ENCODE measurements at places on chromosomes 16 and 17.

GRCh38 chr17:4221899-4222659, 41.7 kb downstream of the ANKFY1 start:
- no peak for DNase-seq

DNA sequence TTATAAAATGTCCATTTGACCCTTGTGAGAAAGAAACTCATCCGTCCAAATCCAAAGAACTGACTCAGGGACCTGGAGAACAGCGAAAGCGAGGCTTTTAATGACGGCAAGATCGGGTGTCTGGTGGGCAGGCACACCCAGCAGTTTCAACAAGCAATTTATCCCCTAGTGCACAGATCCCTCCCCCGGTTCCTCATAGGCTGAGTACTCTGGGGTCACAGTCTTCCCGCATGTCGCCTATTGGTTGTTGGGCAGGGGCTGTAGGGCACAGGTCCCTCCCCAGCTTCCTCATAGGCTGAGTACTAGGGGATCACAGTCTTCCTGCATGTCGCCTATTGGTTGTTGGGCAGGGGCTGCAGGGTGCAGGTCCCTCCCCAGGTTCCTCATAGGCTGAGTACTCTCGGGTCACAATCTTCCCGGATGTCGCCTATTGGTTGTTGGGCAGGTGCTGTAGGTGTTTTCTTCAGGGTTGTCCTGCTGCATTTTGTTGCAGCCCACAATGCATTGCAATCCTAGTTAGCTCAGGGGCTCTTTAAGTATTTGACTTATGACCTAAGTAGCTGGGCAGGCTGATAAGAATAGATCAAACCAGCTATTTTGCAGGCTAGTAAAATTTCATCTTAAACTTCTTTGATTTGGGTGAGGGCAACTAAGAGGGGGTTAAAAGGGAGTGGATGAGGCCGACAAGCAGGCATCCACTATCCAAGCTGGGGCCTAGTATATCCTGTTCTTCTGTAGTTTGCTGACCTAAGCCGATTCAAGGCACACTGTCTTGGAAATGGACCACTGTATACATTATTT, 3.6 kb upstream of the UTS2R start:
- no peak for DNase-seq

DNA sequence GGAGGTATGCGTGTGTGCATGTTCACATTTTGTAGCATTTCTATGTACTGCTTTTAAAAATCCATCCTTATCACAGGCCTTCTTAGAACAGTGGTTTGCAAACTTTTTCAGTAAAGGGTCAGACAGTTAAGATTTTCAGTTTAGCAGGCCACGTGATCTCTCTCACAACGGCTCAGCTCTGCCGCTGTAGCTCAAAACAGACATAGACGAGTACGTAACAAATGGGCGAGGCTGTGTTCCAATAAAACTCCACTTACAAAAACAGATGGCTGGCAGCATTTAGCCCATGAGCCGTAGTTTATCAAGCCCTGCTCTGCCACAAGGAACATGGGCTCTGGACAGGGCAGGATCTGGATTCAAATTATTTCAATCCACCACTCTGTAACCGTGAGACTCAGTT, 141.8 kb downstream of the XYLT1 start:
- DNase-seq: no peak

DNA sequence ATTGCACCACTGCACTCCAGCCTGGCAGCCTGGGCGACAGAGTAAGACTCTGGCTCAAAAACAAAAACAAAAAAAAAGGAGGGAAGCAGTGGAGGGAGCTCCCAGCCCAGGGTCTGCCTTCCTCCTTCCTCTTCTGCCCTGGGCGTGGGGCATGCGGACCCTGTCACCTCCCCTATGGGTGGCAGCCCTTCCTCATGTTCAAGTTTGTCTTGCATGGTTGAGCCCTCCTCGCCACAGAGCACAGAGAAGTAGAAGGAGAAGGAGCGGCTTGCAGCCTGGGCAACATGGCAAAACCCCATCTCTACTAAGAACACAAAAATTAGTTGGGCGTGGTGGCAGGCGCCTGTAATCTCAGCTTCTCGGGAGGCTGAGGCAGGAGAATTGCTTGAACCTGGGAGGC, 21.4 kb upstream of the TIMP2 start:
- DNase-seq: no peak

- no peak for DNase-seq
These were observed 7.4 kb upstream of the PPP1R9B start for GRCh38 chr17:50157891-50158290.

DNA sequence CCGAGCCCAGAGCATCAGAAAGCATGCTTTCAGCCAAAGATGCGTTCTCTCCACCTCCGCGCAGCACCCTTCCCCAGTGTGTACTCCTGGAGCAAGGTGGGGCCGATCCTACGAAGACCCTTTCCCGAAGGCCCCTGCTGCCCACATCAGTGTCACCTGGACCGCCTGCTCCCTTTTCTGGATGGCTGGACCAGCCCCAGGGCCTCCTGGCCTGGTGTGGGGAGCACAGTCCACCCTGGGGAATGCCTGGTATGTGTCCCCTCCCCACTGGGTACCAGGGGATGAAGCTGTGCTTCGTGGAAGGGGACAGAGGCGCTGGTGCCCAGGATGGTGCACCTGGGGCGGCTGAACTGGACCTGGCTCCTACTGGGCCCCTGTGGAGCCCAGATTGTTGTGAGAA, 173.8 kb downstream of the SEC14L1 start:
- no peak for DNase-seq

GRCh38 chr17:6100891-6101500, 30.8 kb downstream of the WSCD1 start:
- no peak for DNase-seq

DNA sequence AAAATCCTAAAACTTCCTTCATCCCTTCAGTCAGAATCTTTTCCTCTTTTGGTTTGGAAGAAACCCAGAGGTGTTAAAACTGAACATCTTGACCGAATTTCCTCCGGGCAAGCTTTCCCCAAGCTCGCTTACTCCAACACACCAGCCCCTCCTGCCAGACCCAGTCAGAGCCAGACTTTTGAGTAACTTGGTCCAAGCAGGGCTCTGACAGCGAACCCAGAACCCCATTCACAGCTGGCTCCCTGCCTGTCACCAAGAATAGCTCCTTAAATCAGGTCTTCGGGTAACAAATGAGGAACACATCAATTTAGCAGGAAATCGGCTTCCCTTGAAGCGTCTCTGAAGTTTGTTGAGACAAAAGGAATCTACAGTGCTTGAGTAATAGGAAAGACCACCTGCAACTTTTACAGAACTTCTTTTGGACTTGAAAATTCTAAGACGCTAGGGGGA, 27.3 kb downstream of the GAS7 start:
- DNase-seq: no peak

DNA sequence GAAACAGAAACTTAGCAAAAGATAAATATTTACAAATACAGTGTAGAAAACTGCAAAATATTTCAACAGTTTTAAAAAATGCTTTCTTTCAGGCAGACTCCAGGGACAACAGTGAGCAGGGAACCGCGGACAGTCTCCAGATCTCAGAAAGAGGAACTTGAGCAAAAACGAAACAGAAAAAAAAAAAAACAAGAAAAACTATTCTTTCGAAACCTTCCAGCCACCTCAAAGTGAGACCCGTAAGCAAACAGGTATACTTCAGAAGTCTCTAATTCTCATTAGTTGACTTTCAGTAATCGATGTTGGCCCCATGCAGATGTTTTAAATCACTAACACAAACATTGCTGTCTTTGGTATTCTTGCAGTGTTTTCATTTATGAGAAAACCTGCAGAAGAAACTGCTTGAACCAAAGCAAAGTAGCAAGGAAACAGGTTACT, 15.7 kb upstream of the CCL1 start:
- no peak for DNase-seq

GRCh38 chr17:17749921-17750320, 68.7 kb downstream of the RAI1 start:
- DNase-seq: no peak

DNA sequence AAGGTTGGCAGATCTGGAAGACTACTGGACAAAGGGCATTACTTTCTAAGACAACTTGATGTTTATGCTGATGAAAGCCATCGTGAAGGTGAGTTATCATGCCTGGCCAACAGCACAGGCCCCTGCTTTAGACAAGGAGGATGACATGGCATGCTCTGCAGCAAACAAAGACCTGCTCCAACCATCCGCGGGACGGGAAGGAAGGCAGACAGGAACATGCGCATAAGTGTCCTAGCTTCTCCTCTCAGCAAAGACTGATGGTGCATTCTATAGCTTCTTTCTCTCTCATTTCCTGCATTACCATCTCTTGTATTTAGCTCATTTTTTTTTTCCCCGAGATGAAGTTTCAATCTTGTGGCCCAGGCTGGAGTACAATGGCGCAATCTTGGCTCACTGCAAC, 5.4 kb downstream of the NPLOC4 start:
- DNase-seq: no peak

- DNase-seq: no peak
These were observed 17.7 kb downstream of the PSMD11 start for GRCh38 chr17:32461853-32462617.

DNA sequence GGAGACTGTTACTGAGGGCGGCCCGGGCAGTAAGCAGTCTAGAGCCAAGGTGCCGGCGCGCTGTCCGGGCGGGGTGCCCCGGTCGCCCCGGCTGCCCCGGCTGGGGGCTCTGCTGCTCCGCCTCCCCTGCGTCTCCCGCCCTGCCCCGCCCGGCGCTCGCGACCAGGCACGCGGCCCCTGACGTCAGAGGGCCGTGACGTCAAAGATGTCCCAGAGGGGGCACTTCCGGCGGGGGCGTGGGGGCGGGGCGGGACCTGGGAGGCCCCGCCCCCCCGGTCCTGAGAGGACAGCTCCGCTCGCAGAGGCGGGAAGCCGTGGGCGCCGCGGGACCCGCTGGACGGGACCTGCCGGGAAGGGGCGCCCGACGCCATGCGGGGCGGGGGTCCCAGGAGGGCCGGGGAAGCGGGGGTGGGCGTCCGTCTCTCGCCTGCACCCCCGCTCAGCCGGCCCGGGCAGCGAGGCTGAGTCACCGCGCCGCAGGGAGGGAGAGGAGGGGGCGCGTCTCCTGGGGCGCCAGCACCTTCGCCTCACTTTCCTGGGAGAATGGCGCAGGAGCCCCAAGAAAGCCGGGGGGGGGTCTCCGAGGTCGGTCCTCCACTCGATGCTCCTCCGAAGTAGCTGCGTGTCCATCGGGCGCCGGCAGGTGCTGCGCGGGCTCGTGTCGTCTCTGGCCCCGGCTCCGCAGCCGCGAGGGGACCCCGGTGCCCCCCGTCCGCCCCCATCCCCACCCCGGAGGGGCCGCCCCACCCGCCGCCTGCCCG, 4.4 kb upstream of the HIC1 start:
- DNase-seq: peak; percentile 43

GRCh38 chr17:1878419-1879121, 48.8 kb downstream of the RPA1 start:
- no peak for DNase-seq

- peak; percentile 21 for DNase-seq
These were observed 172.6 kb downstream of the CDK5R1 start for GRCh38 chr17:32659419-32659842.

DNA sequence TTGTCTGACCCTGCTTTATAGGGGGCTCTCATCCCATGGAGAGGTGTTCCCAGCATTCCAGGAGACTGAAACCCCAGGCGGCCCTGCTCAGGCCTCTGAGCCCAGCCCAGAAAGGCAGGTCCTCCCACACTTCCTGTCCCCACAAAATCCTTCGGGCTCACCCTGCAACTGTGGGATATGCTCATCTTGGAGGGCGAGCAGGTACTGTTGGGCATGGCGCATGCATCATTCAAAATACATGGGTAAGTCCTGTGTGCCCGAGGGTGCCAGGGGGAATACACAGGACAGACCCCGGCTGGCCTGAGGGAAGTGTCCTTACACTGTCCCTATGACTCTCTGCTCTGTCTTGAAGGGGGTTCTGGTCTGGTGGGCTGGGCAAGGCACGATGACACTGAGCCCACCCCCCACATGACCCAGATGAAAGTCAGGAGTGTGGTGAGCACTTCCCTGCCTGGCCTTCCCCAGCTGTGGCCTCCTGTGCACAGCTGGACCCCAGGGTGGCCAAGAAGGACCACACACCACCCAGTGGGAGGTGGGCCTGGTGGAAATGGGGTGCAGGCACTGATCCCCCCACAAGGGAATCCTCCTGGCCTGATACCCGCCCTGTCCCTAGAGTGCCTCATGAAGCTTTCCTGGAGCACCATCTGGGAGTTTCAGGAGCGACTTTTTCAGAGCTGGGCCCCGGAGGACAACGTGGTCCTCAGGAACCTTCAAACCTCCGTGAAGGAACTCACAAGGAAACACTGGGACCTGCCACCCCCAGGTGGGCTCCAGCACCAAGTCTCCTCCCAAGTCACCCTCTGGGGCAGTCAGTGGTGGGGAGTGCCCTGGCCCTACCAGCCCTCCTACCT, 46.7 kb downstream of the USP22 start:
- no peak for DNase-seq

DNA sequence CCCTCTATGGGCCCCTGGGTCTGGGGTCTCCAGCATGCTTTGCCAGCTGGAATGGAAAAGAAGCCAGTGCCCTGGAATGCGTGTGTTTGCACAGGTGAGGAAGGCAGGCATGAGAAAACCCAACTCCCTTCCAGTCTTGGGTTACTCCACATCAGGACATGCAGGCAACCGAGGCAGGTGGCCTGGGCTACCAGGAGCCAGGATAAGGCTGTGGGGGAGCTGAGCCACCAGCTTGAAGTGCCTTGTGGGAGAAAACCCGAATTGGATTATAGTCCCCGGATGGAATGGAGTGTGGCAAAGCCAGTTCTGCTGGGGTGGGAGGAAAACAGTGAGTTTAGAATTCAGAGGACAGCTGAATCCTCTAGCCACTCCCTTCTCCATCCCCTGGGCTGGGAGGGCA, 7.2 kb downstream of the SRCIN1 start:
- peak; percentile 79 for DNase-seq

GRCh38 chr16:57884655-57885133, 82.4 kb upstream of the KIFC3 start:
- DNase-seq: no peak

GRCh38 chr17:46949291-46950174, 26.6 kb downstream of the GOSR2 start:
- no peak for DNase-seq

- no peak for DNase-seq
These were observed 355.0 kb downstream of the KIF2B start for GRCh38 chr17:54177606-54178308.

DNA sequence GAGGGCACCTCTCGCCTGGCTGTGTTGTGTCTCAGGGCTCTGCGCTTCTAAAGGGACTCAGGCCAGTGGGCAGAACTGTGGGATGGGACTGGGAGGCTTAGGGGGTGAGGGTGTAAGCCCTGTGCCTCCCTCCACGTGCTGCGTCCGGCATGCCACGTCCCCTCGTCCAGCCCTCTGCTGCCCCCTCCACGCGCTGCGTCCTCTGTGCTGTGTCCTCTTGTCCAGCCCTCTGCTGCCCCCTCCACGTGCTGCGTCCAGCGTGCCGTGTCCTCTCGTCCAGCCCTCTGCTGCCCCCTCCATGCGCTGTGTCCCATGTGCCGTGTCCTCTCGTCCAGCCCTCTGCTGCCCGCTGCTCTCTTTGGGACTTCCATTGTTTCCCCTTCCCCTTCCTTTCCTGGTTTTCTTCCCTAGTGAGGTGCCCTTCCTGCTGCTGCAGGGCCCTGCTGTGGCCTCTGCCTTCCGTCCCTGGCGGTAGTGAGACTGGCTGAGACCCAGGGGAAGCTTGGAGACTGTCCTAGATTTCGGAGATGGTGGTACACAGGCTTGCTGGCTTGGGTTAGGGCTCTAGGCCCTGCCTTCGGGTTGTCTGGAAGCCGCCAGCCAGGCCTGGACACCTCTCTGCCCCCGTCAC, 6.4 kb upstream of the ZNF750 start:
- no peak for DNase-seq
